Stimulated activated CD4-positive, alpha-beta T cell treated with anti-CD3 and anti-CD28 coated beads, Interleukin-4, amount 100 ng/mL, for 24 hours (primary cell): ENCODE measurements at places on chromosomes 7 and 10.

DNA sequence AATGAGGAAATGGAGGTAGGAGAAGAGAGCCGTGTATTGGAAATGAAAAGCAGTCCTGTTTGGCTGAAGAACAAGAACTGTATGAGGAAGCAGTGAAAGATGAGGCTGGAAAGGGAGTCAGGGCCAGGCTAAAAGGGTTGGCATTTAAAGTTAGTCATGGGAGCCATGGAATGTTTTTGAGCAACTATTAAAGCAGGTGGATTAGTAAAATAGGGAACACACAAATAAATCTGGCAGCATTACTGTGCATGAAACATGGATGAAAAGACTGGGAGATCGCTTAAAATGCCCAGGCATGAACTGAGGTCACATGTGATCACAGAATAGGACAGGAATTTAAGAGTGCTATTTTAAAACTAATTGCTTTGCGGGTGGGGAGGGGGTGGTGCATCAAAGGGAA, 1.4 kb upstream of the IFRD1 start:
- no peak for DNase-seq

DNA sequence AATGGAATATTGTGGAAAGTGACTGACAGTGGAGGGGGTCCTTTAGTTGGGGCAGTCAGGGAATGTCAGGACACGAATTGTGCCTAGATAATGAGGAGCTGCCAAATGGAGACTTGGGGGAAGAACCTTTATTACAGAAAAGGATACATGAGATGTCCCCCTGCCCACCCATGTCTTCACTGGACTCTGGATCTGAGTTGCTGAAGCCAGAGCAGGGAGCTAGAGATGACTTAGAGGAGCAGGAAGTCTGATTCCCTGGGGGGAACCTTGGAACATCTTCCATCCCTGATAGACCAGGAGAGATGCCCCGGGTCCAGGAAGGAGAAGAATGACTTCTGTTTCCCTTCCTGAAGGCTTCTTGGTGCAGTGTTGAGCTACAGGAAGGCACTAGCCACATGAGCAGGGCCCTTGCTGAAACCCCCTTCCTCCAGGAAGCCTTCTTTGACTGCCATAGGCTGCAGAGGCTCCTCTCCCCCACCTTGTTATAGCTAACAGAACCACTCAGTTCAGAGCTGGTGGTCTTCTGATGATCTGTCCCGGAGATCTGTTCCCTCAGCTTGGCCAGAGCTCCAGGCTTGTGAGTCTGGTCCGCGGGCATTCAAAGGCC, 747 bp upstream of the NEURL1 start:
- no peak for DNase-seq

DNA sequence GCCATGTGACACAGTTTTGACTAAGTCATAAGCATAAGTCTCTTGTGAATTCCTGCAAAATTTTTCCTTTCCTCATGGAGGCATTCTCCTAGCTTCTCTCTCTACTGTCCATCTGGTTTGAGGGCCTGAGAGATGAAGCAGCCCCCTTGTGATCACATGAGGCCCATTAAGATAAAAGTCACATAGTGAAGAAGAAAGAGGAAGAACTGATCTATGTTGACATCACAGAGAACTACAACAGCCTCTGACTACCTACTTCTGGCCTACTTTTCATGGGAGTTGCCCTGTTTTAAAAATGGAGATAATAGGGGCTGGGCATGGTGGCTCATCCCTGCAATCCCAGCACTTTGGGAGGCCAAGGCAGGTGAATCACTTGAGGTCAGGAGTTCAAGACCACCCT, 50.4 kb downstream of the TFEC start:
- no peak for DNase-seq

GRCh38 chr10:119238577-119238976, 31.2 kb downstream of the GRK5 start:
- DNase-seq = no peak

DNA sequence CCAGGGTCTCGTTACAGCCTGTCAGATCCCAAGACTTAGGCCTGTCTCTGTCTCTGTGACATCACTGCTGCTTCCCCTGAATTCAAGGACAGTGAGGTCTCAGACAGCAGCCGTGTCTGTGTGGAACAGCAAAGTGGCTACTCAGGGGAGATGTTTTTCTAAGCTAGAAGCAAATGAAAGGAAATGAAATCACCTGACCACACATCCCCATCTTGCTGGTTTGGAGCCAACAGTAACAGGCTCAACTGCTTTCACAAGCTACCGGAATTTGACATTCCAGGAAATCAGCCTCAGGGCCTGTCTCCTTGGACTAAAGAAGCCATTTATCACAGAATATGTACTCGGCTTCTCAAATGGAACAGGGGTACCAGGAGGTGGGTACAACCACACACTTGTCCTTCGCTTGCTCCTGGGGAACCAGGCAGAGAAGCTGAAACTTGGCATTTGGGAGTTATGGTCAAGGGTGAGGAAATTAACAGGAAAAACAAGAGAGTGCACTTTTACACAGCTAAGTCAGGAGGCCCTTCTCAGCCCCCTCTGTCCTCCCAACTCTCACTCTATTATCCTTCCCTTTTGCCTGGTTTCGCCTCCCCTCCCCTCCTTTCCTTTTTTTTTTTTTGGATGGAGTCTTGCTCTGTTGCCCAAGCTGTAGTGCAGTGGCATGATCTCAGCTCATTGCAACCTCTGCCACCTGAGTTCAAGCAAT, 73.2 kb downstream of the SPDYE5 start:
- DNase-seq = no peak

GRCh38 chr7:26265499-26266075, 26.1 kb upstream of the SNX10 start:
- DNase-seq = no peak

DNA sequence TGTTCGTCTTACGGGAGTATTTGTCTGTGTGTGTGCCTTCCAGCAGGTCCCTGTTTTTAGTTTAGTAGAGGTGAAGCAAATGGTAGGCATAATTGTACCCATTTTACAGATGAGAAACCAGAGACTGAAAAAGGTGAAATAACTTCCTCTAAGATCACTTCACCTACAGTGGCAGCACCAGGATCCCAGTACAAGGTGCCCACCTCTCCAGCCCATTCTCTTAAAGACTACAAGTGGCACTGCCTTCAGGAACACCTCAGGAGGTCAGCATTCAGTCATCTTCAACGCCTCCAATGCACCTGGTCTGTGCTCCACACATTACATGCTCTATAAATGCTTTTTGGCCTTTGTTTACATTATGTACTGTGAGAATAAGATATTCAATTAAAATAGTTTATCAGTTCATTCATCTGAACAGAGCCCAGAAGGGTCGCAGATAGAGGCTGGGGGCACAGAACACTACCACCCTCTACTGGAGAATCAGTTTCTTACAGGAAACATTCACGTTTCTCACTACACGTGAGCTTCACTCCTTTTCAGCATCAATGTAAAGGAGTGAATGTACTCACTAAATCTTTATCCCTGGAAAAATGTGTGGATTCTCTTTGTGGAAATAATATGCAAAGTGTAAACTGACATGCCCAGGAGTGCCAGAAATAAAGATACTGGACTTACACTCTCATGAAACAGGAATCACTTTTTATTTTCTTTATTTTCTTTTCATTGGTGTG, 45.5 kb upstream of the ABLIM1 start:
- peak; percentile 10 for DNase-seq

DNA sequence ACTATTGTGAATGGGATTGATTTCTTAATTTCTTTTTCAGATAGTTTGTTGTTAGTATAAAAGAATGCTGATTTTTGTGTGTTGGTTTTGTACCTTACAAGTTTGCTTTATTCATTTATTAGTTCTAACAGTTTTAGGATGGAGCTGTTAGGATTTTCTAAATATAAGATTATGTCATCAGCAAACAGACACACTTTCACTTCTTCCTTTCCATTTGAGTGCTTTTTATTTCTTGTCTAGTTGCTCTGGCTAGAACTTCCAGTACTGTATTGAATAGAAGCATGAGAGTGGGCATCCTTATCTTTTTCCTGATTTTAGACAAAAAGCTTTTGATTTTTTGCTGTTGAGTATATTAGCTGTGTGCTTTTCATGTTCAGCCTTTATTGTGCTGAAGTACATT, 81.5 kb downstream of the DNAH11 start:
- no peak for DNase-seq

GRCh38 chr10:7986851-7987250, 67.6 kb upstream of the GATA3 start:
- DNase-seq = no peak

DNA sequence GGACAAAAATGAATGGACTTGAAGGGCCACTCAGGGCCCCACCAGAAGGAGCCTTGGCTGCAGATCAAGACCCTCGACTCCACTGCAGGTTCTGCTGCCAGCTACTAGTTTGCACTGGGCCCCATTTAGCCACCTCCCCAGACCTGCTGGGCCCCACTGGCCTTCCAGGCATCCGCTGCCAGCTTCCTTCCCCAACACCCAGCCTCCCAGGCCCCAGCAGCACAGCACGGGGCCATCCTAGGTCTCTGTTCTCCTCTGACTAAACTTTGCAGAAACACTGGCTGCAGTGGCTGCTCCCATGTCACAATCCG, 277.4 kb upstream of the KLF14 start:
- peak; percentile 42 for DNase-seq

- DNase-seq = no peak
Measured at GRCh38 chr10:49747303-49747646, 14.8 kb downstream of the OGDHL start.

DNA sequence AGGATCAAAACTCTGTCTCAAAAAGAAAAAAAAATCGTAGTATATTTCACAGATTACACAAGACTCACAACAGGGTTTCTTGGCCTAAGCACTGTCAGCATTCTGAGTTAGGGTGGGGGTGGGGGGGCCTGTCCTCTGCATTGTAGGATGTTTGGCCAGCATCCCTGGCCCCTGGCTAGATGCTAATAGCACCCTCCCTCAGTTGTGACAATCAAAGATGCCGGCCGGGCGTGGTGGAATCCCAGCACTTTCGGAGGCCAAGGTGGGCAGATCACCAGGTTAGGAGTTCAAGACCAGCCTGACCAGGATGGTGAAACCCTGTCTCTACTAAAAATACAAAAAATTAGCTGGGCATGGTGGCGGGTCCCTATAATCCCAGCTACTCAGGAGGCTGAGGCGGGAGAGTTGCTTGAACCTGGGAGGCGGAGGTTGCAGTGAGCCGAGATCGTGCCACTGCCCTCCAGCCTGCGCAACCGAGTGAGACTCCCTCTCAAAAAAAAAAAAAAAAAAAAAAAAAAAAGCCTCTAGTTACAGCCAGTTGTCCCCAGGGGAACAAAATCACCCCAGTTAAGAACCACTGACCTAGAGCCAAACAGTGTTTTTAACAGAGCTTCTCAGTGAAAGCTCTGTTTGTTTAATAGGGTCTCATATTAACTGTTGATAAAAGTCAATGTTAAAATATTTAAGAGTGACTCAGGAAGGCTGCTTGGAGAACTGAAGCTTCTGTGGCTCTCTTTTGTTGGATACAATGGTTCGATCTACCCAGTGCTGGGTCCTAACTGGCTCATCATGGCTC, 161.0 kb upstream of the FAM171A1 start:
- DNase-seq = no peak

DNA sequence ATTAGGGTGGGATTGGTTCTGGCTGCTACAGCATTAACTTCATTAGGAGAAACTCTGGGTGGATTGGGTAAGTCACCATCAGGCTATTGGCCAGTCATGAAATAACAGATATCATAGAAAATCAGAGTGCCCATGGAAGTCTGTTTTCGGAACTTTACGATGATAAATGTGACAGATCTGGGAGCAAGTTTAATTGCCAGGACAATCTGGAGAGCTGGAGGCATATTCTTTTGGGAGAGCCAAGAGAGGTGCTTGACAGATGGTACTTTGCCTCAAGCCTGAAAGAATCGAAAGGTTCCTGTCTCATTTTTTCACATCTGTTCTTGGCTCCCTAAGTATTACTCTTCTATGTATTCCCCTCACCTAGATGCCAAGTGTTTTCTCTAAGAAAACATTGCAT, 369.9 kb downstream of the CNTNAP2 start:
- no peak for DNase-seq

DNA sequence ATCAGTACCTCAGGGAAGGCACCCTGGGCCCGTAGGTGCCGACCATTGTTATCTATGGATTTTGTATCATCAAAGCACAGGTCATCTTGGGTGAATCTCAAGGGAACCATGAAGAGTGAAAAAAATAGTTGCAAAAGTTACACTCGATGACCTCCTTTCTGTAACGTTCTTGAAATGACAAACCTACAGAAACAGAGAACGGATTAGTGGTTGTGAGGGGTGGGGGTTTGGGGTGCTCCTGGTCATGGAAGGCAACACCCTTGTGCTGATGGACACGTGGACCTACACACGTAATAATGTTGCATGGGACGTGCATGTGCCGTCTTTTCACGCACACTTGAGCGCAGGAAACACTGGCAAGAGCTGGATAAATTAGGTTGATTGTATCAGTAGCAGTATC, 655.9 kb downstream of the SDK1 start:
- no peak for DNase-seq

DNA sequence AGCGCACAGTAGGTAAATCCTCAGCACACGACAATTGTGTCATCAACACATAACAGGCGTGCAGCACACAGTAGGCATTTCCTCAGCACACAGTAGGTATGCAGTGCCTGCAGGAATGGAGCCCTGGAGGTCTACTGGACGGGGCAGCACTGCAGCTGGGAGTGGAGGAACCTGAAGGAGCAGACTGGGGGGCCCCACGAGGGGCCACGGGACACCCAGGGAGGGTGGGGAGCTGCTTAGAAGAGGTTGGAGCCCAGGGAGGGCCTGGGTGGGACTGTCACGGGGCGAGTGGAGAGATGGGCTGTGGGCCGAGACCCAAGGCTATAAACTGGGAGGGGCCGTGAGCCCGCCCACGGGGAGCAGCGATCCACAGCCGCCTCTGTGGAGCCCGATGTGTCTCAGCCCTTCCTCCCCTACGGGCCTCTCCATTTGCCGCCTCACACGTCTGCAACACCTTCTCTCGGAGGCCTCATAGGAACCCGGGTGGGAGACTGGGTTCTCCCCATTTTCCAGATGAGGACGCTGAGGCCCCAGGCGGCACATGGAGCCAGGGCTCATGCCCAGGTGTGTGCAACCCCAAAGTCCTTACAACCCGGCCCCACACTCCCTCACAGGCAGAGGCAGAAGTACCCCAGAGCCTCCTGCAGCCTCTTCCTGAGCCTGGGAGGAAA, 101.5 kb downstream of the MICALL2 start:
- DNase-seq = no peak
